Endodermal cell (in vitro differentiated cells): ENCODE measurements at places on chromosomes 11 and 22. TPM values are rescaled to one million over a fixed set of nuclear protein-coding genes. Genes with fewer than 3 reads are reported as not detected.

KIRREL3 gene
- total RNA-seq, result 1.4 to 3.8 TPM (median 2.0 TPM) in 3 replicates

- DNase-seq, result no peak
Measured at GRCh38 chr22:28435140-28435768, 244.4 kb downstream of the TTC28 start.

DNA sequence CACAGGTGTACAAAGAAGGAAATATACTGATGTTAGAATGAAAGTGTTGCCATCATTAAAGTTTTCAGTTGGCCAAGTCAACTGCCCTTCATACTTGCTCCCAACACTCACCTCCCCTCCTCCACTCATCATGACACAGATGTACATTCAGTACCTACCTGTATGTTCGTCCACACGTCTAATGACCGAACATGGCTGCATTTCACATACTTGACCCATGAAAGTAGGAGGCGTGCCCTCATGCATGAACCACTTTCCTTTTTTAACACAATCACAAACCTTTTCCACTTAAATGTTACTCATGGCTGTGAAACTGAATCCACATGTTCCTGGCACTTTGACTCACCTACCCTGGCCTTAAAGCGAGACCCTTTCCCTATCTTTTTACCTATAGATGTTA is 3.2 kb upstream of the BUD13 start:
- DNase-seq, result no peak

TBX1 gene
- total RNA-seq, result 0.31 TPM in 1 of 3 replicates, not detected in the others

DNA sequence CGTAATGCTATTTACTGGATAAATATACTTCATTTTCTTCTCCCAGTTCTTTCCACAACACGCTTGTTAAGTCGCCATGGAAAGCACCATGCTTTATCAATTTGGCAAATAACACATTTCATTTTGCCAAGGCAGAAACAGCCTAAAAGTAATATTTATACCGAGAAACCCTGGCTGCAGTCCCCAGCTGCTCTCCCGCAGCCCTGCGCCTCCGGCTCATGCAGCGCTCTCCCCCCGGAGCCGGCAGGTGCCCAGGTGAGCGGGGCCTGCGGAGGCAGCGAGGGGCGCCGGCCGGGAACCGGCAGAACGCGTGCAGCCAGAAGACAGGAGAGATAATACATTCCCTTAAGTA is 681 bp upstream of the ARHGEF12 start:
- no peak for DNase-seq

DNA sequence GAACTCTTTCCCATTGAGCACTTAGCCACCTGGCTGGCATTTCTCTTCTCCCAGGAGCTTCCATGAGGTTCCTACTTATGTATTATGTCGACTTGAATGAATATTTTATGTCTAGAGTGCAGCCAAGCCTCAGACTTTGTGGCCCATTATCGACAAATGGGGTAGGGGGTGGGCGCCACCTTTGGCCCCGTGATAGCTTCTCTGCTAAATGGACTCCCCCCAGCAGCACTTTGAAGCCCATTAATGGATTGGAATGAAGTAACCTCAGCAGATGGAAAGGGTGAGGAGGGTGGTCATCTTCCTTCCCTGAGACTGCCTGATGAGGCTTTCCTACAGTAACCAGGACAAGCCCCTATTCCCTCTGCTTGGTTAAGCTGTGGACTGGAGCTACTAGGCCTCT is 5.9 kb downstream of the MARK2 start:
- DNase-seq, result no peak

GRCh38 chr11:82305123-82305522 is 428.5 kb downstream of the FAM181B start:
- no peak for DNase-seq

DNA sequence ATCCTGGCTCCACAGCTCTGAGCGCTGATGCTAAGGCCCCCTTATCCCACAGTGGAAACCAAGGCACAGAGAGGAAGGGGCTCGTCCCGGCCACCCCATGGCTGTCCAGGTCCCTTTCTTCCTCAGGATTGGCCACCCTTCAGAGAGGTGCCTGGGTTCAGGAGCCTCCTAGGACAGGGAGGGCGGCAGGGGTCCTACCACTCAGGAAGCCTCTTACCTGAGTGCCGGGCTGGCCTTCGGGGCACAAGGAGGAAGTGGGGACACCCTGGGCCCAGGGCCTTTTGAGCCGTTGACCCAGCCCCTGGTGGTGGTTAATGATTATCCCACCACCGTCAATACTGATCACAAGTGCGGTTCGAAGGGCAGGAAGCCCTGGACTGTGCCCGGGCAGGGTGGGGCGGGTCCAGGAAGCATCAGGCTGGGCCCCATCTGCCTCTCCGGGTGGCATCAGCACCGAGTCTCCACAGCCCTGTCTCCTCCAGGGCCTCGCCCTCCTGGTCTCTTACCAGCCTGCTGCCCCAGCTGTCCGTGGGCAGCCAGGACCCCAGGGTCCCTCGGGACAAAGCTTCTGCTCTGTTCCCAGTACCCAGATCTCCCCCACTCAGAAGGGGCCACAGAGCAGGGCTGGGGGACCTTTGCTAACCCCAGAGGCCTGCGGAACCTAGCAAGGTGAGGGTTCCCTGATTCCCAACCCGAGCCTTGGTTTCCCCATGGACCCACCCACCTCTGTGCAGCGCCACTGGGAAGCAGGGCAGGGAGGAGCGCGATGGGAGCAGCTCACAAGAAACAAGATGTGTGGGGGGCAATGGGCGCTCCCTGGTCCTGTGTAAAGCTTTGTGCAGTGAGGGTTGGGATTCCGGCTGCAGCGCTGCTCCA is 15.0 kb upstream of the EHD1 start:
- no peak for DNase-seq

DNA sequence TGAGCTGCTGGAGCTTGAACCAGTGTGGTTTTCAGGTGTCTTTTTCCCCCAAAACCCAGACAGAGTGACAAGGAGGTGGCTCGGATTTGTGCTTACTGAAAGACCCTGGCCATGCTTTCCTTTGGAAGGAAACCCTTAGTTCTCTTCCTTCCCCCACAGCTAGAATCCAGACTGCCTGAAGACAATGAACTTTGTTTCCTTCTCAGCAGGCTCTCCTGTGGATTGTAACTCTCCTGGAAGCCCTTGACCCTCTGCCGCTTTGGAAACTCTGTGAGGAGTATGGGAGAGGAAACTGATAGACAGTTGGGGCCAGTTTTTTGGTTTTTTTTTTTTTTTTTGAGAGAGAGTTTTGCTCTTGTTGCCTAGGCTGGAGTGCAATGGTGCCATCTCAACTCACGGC is 62.1 kb upstream of the SESN3 start:
- no peak for DNase-seq

GRCh38 chr11:102323542-102324251 is 6.4 kb downstream of the BIRC3 start:
- no peak for DNase-seq

GRCh38 chr11:5280582-5281102 is 10.9 kb upstream of the HBE1 start:
- peak; percentile 88 for DNase-seq

DNA sequence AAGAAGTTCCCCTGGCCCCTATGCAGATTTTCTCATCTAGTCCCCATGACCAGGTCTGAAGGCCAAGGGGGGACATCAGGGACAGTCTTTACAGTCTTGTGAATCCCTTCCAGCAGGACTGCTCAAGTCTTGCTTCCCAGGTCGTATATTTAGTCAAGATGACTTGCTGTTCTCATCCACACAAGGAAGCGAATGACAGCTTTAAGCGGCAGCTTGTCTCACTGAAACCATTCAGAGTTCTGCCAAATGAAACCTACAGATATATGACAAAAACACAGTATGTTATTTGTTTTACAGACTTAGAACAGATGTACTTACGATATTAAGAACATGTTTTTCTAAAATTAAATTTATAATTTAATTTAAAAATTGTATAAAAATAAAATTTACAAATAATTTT is 5.6 kb downstream of the VWA5A start:
- no peak for DNase-seq

MRGPRX4 gene
- not detected in 2 replicates for total RNA-seq

KCTD21 gene
- 1.0 to 4.6 TPM (median 3.8 TPM) in 3 replicates for total RNA-seq

DNA sequence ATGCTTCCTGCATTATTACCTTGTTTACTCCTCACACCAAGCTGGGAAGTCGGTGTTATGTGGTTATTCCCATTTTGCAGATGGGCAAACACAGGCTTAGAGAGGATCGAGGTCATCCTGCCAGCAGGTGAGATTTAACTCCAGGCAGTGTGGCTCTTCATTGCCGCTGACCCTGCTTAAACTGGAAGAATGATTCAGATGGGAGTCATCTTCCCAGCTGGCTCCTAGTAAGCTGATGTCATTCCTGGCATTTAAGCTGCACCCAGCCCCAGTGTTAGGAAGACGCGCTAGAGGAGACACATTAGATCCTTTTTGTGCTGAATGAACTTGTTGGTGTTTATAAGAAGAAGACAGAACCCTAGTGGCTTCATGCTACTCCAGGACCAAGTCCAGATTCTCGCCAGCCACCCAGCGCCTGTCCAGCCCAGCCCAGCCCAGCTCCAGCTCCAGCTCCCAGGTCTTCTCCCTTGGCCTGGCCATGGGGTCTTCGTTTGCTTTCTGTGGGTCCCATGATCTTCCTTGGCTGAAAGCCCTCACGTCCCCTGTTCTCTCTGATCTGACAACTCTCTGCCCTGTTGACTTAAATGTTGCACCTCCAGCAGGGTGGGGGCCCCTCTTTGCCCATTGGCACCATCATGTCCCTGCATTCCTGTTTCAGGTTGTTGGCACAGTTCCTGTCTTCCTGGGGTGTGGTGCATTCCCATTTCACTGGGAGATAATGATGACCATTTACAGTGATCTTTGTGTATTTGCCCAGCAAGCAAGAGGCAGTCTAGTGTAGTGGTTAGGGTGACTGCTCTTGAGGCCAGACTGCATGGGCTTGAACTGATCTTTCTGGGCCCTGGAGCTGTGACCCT is 13.6 kb downstream of the PARVB start:
- DNase-seq, result no peak

DNA sequence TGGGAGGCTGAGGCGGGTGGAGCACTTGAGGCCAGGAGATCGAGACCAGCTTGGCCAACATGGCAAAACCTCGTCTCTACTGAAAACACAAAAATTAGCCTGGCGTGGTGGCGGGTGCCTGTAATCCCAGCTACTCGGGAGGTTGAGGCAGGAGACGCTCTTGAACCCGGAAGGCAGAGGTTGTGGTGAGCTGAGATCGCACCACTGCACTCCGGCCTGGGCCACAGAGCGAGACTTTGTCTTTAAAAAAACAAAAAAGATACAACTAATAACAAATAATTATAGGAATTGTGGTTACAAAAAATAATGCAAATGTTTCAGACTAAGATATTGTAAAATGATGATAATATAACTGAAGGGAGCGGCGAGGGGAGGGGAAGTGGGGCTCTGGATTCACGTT is 90.3 kb upstream of the RTL6 start:
- no peak for DNase-seq

CPT1A gene
- 2.8 to 3.5 TPM (median 3.3 TPM) in 3 replicates for total RNA-seq

DGCR6L gene
- 49.7 to 53.9 TPM (median 53.7 TPM) in 3 replicates for total RNA-seq

BTBD18 gene
- not detected in 2 replicates for total RNA-seq

OTOG gene
- total RNA-seq, result 0.33 and 0.95 TPM in 2 replicates

GRCh38 chr11:64238076-64238475 is 2.8 kb upstream of the FKBP2 start:
- no peak for DNase-seq

CWC15 gene
- total RNA-seq, result 81.4 to 81.8 TPM (median 81.8 TPM) in 3 replicates

GLB1L3 gene
- 1.2 to 2.4 TPM (median 2.3 TPM) in 3 replicates for total RNA-seq

- DNase-seq, result no peak
Measured at GRCh38 chr11:36356201-36356600, 60.1 kb downstream of the PRR5L start.

GRCh38 chr11:64877390-64878222 is 815 bp downstream of the EHD1 start:
- peak; percentile 62 for DNase-seq

- peak; percentile 95 for DNase-seq
Measured at GRCh38 chr22:22770280-22770871, 117.2 kb upstream of the IGLL5 start.

DNA sequence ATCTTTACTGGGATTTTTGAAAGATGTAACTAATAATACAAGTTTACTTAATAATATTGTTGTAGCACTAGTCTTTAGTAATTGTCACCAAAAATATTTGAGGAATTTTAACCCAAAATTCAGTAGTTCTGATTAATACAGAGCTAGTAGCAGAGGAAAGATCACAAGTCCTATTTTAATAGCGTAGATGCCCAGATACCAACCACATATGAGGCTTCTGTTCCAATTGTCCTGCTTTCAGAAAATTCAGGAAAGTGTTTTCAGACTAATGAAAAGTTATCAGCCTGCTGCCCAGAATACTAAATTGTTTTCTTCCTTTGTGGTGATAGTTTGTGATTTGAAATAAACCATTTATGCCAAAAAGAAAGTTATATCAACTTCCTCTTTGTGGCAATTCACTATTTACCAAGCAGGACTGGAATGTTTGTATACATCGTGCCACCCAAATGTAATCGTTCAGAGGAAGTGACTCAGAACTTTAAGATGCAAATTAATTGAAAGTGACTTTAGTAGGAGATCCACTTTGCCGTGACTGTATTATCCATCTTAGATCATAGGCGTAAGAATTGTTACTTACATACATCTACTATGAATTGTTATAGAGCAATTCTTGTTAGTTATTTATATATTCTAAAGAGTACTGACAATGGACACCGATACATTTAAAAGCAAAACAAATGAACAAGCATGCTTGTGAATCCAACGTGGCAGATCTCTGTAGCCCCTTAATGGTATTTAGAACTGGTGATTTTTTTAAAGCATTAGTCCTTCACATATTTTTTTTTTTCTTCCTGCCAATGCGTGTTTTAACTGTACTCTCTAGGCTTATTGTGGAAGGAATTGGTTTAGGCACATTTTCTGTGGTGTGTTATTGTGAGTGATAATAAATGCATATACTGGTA is 231.0 kb downstream of the DDX10 start:
- no peak for DNase-seq

GRCh38 chr11:65651589-65652510 is 10.9 kb downstream of the RELA start:
- DNase-seq, result peak; percentile 41

GSTT2B gene
- total RNA-seq, result 3.7 and 6.0 TPM in 2 replicates

GRCh38 chr11:75369560-75370255 is 18.2 kb upstream of the ARRB1 start:
- no peak for DNase-seq

DNA sequence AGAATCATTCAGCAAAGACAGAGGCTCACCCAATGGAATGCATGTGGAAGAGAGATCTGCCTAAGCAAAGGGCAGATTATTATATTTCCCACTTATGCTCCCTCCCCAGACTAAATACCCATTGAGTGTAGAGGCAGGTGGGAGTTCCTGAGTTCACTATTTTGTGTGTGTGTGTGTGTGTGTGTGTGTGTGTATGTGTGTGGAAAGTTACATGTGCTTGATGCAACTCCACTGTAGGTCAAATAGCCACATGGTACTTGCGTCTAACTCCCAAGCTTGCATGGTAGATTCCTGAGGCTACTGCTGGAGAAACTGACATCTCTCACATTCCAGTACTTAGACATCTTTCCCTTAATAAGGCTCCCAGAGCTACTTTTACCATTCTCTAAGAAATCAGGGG is 3.4 kb upstream of the COPB1 start:
- DNase-seq, result no peak

- DNase-seq, result peak; percentile 55
Measured at GRCh38 chr22:20380486-20380885, 13.5 kb upstream of the ZNF74 start.

MS4A15 gene
- total RNA-seq, result not detected in 2 replicates

GAB4 gene
- not detected in 3 replicates for total RNA-seq

- DNase-seq, result no peak
Measured at GRCh38 chr11:3631331-3631730, 10.5 kb downstream of the ART5 start.
